Karpas-422 (cell line): ENCODE measurements at places on chromosomes 7 and 10. TPM values are rescaled to one million over a fixed set of nuclear protein-coding genes. Genes with fewer than 3 reads are reported as not detected.

- H3K4me3 ChIP-seq, result no peak overlapping the region
- no peaks in the 10 kb centered on the region for H3K36me3 ChIP-seq
- peak; percentile 48 for DNase-seq
These were observed 59.8 kb downstream of the GRID1 start for GRCh38 chr10:86306628-86307278.

The ANKRD61 gene
- total RNA-seq, result 0.22 and 0.71 TPM in 2 replicates

- no peak overlapping the region for H3K4me3 ChIP-seq
- no peaks in the 10 kb centered on the region for H3K36me3 ChIP-seq
- H3K27ac ChIP-seq, result no peak overlapping the region
These were observed 239.8 kb downstream of the FZD1 start for GRCh38 chr7:91503934-91504555.

The RAPGEF5 gene
- total RNA-seq, result 80.1 and 81.6 TPM in 2 replicates

DNA sequence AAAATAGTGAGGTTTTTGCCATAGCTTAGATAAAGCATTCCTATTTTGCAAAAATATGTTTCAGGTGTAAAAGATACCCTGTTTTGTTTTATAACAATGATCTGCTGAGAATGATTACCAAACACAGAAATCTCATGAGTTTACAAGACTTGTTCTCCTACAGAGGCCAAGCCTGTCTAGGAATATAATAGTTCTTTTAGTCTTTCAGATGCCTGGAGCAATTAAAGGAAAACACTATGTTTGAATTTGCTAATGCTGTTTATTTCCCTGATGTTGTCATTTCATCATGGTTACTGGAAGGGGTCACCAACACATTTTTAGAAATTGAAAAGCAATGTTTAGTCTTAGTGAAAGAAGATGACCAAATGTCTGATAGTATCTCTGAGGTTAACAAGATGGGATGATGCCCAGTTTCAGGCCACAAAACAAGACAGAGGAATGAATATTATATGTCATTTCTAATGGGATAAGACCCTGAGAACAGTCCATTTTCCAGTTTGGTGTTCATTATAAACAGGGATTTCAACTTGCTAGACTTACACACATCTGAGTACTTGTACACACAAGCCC is 559.9 kb downstream of the INHBA start:
- no peak overlapping the region for H3K4me3 ChIP-seq
- no peak overlapping the region for H3K27ac ChIP-seq
- H3K36me3 ChIP-seq, result no peaks in the 10 kb centered on the region
- DNase-seq, result no peak
- no peaks in the 10 kb centered on the region for H3K4me1 ChIP-seq

The ZNF107 gene
- total RNA-seq, result 18.1 and 36.7 TPM in 2 replicates

The TMEM176A gene
- not detected in 2 replicates for total RNA-seq

- H3K4me3 ChIP-seq, result no peak overlapping the region
- no peaks in the 10 kb centered on the region for H3K36me3 ChIP-seq
- no peak for DNase-seq
- no peak overlapping the region for H3K27ac ChIP-seq
- no peaks in the 10 kb centered on the region for H3K4me1 ChIP-seq
These were observed 2.3 kb upstream of the DRGX start for GRCh38 chr10:49398000-49398861.

DNA sequence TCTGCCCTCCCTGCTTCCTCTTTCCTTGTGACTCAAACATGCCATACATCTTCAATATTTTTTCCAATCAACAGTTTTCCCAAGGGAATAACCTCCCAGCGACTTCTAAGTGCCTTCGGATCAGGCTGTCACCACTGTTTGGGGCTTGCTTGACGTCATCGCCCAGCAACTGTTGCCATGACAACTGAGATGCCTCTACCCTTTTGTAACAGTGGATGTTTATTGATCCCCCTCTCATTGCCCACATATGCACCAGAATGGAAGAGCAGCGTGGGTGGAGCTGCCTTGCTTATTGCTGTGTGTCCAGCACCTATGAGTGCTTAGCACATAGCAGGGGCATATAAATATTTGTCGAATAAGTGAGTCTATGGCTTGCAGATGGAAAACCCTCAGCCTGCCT is 14.4 kb downstream of the FFAR4 start:
- no peaks in the 10 kb centered on the region for H3K36me3 ChIP-seq
- H3K27ac ChIP-seq, result no peak overlapping the region
- H3K4me1 ChIP-seq, result no peaks in the 10 kb centered on the region
- no peak overlapping the region for H3K4me3 ChIP-seq

DNA sequence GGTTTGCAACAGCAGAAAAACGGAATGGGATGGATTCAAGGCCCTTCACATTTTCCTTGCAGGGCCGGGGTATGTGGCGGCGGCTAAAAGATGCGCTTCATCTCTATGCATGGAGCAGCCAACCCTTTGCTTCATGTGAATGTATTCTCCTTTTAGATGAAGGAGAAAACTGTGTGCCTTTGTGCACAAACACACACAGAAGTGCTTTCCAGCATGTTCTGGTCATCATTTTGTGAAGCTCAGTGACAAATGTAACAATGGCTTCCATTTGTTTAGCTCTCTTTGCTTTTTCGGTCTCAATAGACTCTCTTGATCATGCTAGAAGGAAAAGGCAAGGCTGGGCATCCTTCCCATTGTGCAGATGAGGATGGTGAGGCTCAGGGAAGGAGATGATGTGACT is 161.7 kb upstream of the MKI67 start:
- no peak overlapping the region for H3K4me3 ChIP-seq
- no peaks in the 10 kb centered on the region for H3K4me1 ChIP-seq
- no peak overlapping the region for H3K27ac ChIP-seq
- no peaks in the 10 kb centered on the region for H3K36me3 ChIP-seq
- H3K27me3 ChIP-seq, result no peaks in the 10 kb centered on the region

- H3K27me3 ChIP-seq, result no peaks in the 10 kb centered on the region
- no peak overlapping the region for H3K27ac ChIP-seq
- 0 out of 2 replicates have a peak, but pooled peaks cover 4% of the 10 kb centered on the region for H3K36me3 ChIP-seq
- peak; percentile 74 for DNase-seq
- H3K4me1 ChIP-seq, result peaks cover 5% of the 10 kb centered on the region; the same call in 1 of the 2 replicates
These were observed 29.3 kb upstream of the SH3PXD2A start for GRCh38 chr10:103884681-103885139.
